ENCODE measurements at places on chromosomes 2 and 18.

DNA sequence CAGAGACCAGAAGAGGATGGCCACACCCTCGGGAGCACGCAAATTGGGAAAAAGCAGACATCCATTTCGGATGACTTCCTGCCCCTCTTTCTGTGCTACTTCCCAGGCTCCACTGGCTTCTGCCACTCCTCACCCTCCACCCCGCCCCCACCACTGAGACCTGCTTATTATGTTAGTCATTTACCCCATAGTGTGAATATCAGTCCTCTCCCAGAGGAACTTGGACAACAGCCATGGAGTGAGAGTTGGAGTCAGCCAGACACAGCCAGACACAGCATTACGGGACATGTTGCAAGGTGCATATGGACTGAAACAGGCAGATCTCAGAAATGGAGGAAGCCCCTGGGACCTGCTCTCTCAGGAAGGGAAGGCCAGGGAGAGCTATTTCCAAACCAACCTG lies 51.8 kb downstream of the CTIF start:
- DNase-seq, result no peak

DNA sequence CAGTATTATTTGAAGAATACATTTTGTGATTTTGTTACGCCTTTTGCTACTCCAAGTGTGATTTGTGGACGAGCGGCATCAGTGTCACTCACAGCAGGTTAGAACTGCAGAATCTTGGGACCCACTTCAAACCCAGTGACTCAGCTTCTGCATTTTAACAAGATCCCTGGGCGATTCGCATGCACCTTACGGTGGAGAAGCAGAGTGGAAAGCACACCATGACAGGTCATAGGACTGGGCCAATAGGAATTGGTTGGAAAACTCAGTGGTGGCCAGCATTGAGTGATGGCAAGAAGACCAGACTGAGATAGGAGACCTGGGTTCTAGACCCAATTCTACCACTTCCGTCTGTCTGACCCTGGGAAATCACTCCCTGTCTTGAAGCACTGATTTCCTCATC lies 26.3 kb downstream of the CTLA4 start:
- DNase-seq, result no peak

DNA sequence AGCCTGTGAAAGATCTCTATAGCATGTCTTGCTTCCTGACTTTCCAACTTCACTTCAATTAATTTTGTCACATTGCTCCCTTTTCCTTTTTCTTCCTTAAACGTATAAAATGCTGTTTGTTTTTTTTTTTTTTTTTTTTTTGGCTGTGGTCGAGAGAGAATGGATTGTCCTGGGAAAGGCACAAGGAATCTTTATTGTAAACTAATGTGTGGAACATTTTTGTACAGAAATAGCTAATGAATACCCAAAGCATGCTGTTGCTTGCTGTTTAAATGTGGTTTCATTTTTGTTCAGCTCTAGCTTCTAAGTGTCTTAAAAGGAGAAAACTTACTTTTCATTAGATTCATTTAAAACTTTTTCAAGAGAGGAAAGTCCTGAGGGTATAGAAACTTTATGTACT lies 105.5 kb downstream of the GPD2 start:
- no peak for DNase-seq

DNA sequence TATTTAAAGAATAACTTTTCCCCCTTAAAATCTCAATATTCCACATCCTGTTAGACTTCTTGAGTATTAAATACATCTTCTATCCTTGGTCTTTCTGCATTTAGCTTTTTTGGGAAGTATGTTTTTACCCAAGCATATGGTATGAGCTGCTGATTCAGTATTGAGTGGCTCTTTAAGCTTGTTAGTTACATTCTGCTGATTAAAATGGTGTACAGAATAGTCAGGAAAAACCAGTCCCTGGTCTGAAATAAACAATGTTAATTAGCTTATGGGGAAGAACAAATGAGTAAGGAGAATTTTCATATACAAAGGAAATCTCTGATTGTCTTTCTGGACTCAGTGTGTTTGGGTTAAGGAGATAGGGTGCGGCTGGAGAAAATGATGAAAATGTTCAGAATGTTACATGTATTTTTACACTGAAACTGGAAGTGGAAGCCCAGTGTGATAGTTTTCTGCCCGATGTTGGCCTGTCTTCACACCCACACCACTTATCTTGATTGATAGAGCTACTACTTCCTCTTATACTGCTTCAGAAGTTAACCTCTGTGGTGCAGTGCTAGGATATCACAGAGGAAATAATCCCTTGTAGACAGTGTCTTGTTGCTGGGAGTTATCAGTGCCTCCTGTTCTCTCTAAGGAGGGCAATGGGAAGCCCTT lies 84.0 kb downstream of the MSH2 start:
- peak; percentile 9 for DNase-seq

DNA sequence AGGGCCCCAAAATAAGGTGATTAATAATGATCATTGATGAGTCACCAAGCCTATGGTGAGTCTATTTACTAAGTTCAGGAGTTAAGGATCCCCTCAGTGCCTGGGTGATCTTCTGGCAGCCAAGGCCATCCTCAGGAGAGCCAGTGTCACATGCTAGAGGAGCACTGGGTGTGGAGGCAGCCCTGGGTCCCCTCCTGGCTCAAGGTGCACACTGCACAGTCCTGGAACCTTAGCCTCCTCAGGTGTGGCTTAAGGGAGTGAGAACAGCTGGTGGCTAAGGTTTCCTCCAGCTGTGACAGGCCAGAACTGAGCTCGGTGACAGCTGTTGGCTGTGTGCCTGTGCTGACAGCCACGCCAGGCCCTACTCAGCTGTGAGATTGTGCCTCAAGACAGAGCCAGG lies 52.1 kb upstream of the ACAA2 start:
- no peak for DNase-seq

DNA sequence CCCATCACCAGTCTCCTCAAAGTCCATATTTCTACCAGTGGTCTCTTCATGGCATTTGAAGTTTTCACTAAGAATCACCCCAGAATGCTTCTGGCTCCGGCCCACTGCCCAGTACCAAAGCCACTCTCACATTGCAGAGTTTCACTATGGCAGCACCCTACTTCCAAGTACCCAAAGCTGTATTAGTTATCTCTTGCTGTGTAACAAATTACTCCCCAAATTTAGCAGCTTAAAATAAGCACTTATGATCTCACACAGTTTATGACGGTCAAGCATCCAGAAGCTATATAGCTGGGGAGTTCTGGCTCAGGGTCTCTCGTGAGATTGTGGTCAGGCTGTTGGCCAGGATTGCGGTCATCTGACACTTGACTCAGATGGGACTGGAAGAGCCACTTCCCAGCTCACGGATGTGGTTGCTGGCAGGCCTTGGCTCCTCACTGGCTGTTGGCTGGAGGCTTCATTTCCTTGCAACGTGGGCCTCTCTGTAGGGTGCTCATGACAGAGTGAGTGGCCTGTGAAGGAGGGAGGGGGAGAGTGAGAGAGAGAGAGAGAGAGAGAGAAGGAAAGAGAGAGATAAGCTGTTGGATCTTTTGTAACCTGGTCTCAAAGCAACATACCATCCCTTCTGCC lies 189.5 kb downstream of the CTIF start:
- DNase-seq, result no peak

GRCh38 chr2:187008111-187008510 lies 159.1 kb upstream of the ZSWIM2 start:
- no peak for DNase-seq

DNA sequence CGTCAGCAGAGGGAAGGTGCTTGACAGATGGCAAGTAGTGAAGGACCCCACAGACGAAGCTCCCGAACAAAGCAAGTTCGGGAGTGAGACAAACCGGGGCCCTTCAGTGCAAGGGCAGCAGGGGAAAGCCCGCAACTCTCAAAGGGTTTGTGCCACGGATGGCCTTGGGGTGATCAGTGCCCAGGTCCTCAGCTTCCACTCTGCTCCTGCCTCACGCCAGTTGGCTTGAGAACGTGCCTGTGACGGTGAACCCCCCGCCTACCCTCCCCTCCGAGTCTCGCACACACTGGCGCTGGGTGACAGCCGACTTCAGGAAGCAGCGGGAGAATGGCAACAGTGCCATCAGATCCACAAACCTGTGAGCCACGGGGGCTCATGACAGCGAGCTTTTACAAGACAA lies 56.8 kb upstream of the SALL3 start:
- DNase-seq, result no peak

DNA sequence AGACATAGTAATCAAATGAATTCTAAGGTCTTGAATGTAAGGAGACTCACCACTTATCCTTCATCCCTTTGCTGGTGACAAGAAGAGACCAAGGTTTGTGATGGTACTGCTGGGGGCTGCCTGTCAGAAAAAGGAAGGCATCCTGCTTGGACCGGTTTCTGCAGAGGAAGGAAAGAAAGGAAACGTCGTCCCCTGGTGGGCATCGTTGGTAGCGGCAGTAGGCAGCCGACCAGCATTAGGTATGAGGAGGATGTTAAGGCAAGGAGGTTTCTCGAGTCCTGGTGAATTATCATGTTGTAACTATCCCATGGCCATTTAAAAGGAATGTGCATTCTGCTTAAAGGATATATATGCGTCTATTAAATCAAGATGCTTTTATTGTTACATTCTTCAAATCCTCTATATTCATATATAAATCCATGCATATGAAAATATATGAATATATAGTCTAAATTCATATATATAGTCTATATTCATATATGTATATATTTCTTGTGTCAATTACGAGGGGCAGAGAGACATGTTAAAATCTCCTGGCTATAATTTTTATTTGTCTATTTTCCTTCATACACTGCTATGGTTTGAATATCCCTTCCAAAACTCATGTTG lies 94.4 kb upstream of the TGFA start:
- DNase-seq, result peak; percentile 63

GRCh38 chr2:100279586-100280534 lies 42.4 kb downstream of the LONRF2 start:
- DNase-seq, result no peak

DNA sequence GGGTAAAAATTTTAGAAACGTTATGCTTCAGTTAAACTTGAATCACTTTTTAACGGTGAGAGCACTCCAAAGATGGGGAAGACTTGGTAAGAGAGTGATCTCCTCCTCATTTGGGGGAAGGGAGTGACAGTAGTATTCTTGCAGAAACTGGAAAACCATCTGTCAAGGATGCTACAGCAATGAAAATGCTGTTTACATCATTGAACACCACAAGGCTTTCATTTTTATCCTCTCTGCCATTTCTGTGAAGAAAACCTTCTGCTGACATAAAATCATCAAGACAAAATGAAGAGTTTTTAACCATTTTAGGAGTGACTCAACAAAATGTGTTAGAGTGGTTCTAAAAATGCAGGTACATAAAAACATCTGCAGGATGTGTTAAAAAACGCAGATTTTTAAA lies 38.1 kb downstream of the CDH2 start:
- DNase-seq, result no peak

DNA sequence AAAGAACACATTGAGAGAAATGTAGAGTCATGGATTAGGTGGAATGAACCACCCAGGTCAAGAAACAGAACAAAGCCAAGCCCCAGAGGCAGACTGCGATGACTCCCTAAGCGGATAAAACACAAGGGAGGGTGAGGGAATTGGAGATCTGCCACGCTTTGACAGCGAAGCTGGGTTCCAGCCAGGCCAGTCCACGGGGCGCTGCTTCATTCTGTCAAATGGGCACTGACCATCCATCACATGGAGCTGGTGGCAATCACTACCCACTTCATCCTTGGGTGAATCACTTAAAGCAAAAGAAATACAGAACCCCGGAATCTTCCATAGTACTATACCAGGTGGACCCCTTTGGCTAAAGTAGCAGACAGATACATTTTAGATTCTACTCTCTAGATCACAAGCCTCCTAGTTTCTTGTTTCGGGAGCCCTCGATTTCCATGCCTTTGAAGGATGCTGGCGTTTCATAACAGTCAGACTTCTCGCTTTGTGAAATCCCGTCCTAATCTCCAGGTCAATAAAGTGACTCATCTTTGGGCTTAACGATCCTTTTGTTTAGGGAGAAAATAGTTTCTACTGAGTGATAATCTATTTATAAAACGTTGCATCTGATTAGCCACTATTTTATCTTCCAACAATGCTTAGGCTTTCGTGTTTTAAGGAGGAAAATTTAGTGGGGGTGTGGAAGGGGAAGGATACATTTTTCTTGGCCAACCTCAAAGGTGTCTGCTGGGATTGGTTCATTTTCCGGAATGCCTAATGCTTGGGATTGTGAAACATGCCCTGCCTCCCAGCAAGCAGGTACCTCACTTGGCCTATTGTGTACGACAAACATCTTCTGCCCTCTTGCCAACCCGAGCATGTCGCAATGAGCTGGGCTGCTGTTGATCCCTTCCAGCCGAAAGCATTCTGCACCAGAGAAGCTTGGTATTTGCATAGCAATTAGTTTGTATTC lies 44.1 kb upstream of the HDAC4 start:
- DNase-seq, result no peak

GRCh38 chr2:181991171-181991885 lies 5.7 kb downstream of the PPP1R1C start:
- no peak for DNase-seq

GRCh38 chr2:224085246-224085645 lies 46.2 kb upstream of the SERPINE2 start:
- no peak for DNase-seq

DNA sequence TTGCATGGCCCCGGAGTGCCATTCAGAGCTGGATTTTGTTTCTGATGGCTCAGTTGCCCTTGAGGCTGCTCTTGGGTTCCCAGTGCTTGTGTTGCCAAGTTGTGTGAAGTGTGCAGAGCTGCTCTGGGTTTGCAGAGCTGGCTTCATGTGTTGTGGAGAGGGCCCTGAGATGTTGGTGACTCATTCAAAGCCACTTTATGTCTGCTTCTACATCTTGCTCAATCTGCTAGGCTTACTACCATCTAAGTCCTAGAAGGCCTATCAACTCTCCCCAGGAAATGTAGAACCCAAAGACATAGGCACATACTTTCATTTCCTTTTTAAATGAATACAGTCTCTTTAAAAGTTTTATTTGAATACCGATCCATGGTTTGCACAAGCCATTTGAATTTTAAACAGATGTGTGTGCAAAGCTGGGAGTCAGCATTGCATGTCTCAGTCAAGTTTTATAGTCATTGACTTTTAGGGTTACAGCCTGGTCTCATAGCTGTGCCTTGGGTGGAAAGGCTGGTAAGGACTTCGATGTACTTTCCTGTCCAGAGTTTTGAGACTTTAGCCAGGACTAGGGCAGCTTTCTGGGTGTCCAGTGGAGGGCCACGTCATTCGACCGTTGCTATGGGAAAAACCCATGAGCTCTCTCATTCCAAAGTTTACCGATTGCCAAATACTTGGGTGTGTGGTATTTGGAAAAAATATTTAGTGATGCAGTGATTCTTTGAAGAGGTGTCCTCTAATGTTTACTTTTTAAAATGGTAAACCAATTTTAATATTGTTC lies 105.0 kb downstream of the LTBP1 start:
- DNase-seq, result no peak

DNA sequence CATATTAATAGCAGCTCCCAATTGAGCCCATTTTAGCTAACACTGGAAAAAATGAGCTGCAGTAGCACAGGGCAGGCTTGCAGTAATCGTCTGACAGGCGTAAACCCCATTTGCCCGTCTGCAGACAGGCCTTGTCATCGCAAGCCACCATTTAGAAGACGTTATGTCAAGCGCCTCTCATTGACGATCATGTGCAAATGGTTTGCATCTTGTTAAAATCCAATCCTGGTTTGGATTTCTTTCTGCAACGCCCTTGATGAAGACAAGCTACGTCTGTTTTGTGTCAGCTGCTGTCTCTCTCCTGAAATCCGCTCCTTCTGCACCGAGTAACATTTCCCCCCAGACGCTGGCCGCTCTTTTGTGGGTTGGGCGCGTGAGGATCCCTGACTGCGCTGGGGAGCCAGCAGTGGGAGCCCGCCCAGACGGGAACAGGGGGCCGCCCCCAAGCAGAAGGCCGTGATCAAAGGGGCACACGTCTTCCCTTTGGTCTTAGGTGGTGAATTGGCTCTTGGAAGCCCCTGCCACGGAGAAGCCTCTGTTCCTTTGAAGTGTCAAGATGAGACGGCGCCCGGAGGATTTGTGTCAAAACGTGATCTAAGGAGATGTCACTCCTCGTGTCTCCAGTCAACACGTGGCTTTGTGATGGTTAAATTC lies 84.2 kb upstream of the GPC1 start:
- no peak for DNase-seq
